ENCODE measurements at places on chromosomes 12 and 14.

- no peak for DNase-seq
Measured at GRCh38 chr14:37262649-37263048, 64.9 kb downstream of the MIPOL1 start.

DNA sequence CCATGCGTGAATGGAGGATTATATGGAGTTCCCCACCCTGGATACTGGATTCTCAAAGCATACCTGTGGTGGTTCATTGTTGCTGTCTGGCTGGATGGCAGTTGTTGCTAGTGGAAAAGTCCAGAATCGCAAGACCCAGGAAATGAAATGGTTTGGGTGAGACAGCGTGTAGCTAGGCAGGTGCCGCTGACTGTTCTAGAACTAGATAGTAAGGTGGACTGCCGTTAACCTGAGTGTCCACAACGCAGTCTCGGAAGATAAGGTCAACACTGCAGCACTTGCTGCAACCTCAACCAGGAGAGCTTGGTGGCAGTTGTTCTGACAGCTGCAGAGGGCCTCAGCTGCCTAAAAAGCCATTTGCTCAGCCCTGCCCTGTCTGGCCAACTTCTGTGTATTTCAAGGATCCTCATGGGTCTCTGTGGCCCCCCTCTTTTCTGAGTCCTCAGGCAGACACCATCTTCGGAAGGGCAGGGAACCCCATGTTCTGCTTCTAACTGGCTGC, 15.5 kb upstream of the IRF2BPL start:
- DNase-seq, result no peak

DNA sequence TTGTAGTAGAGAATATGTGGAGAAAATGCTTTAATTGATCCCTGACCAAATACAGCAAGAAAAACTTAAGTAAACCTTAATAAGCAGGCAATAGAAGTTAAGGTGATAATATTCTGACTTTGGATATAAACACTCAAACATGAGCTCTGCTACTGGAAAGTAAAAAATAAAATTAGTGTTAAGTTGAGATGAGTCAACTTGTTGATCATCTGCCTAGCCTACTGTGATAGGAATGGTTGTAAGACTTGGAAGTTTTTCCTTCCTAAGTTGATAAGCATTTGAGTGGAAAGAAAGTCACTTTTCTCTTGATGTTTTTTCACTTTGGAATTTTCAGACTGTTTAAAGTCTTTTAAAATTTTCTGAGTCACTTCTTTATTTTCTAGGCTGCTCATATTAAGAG, 26.0 kb downstream of the ADIPOR2 start:
- DNase-seq, result no peak

DNA sequence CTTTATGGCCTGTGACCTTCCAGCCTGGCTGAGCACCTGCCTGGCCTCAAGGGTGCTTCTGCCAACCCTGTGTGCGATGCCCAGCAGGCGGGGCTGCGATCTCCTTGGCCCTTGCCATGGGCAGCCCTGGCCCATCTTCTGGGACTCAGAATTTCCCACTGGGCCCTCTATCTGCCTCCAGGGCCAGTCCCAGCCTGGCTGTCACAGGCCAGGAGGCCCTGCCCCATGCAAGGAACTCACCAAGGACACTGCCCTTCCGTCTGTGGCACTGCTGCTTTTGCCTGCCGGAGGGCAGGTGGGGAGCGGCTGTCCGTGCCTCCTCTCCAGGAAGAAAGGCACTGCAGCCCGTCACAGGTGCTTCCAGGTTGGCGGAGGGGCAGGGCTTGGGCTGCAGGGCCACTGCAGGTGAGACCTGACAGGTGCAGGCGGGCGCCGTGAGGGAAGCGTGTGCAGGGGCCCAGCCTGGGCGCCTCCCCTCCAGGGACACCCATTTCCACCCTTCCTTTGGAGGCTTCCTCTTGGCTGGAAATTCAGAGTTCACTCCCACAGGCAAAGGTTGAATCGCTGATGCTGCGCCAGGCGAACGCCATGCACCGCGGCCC, 177.8 kb downstream of the KIF26A start:
- DNase-seq, result no peak

- no peak for DNase-seq
Measured at GRCh38 chr12:102022286-102022685, 39.5 kb downstream of the WASHC3 start.

DNA sequence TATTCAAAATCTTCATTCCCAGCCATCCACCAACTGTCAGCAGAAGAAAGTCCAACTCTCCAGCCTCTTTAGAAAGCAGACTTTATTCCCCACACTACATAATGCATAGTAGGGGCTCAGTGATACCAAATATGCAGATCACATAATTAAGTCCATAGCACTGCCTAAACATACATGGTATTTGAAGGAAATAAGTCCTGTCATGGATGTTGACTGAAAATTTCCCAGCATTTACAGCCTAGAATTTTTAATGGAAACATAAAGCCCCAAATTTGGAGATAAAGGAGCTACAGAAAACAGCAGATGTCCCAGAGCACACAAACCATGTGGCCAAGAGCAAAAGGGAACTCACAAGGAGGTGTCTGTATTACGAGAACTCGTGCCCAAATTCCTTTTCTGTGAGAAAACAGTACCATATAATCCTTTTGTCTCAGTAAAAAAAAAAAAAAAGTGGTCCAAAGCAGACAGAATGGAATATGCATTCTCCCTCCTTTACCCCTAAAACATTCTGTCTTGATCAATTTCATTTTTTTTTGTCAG, 920.5 kb downstream of the NRXN3 start:
- no peak for DNase-seq

- peak; percentile 91 for DNase-seq
Measured at GRCh38 chr12:75953312-75953906, 78.2 kb downstream of the PHLDA1 start.

- DNase-seq, result peak; percentile 28
Measured at GRCh38 chr14:35121026-35121886, 534 bp downstream of the PPP2R3C start.

- DNase-seq, result peak; percentile 85
Measured at GRCh38 chr12:124774462-124775167, 89.0 kb downstream of the SCARB1 start.

DNA sequence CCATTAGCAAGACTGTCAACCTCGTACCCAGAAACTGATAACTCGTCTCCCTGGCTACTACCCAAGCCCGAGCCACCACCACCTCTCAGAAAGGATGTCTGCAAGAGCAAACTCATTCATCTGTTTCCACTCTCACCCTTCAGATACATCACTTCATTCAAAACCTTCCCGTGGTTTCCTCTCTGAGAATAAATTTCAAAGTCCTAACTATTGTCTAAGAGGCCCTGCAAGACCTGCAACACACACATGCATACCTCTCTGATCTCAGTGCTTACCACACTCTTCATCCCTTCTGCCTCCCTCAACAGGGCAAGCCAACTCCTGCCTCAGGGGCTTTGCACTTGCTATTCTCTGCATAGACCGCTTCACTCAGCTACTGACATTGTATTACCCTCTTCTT, 40.6 kb downstream of the PPP1R13B start:
- no peak for DNase-seq

DNA sequence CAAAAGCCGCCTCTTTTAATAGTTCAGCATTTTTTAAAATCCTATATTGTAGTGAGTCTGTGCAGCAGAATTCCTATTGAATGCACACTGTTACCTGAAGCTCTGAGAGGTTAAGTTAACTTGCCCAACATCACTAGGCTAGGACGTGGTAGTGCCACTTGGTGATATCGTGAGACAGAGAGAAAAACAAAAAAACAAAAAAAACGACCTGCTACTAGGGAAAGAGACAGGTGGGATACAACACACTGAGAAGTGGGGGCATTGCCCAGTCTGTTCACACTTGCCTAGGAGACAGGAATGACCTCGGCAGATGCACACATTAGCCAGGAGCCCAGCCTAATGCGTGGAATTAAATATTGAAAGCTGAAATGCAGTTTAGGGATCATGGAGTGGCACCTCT, 129.7 kb upstream of the CCND2 start:
- peak; percentile 10 for DNase-seq

DNA sequence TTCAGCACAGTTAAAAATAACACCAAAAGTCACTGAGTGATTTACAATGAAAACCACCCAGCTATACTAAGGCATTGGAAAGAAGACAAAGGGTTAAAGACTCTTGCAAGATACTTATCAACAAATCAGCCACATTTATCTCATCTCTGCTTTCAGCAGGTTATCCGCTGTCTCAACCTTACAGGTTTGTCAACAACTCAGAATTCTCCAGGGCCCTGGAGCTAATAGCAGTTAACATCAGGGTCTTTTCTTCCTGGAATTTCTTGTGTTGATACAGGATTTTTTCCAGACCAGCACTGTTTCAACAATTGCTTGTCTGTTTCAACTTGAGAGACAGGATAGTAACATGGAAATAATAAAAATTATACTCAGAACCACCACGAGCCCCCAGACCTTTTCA, 3.5 kb downstream of the PKP2 start:
- no peak for DNase-seq

DNA sequence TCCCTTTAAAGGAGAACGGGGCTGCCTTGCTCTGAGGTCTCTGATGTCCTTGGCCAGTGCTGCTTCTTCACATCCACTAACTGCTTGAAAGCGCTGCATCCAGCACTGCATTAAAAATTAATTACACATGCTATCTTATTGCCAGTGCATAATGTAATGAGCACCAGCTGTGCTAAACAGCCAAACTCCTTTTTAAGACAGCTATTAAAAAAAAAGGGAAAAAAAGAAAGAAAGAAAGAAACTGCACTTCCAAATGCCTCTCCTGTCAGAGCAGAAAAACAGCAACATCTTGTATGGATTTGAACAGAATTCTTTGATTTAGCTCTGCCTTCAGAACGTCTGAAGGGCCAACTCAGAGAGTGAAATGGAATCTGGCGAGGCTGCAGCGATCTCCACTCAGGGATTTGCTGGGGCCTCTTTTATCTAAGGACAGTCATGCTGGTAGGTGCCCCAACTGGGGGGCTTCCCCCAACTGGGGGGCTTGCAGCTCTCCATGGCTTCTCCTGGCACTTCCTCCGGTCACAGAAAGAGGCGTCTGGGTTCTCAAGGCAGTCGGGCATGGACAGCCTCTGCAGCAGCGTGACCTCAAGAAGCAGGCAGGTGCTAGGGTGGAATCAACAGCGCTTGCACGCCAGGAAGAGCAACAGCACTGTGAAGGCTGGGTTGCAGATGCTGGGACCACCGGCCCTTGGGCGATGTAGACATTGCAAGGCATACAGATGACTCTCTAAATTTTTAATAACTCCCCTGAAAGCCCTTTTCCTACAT, 46.4 kb downstream of the BCL11B start:
- DNase-seq, result no peak

GRCh38 chr12:3574986-3575385, 84.0 kb downstream of the PRMT8 start:
- DNase-seq, result no peak

- no peak for DNase-seq
Measured at GRCh38 chr12:114852976-114853529, 169.1 kb upstream of the TBX3 start.

DNA sequence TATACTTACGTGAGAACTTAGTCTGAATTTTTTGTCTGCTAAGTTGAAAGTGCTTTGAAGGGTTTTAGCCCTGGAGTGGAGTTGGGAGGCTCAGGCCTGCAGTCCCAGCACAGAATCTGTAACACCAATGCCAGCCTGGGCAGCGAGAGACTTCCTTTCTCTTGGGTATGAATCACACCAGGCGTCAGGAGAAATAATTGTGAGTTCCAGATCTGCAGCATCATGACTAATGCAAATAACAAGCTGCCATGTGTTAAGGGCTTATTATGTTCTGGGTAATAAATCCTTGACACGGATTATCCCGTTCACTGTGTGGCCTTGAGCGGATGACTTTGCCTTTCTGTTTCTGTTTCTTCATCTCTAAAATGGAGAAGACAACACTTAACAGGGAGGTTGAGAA, 70.6 kb downstream of the B4GALNT3 start:
- DNase-seq, result no peak

GRCh38 chr14:30813216-30813615, 61.1 kb upstream of the COCH start:
- no peak for DNase-seq

GRCh38 chr14:28247491-28247890, 519.1 kb upstream of the FOXG1 start:
- DNase-seq, result no peak

DNA sequence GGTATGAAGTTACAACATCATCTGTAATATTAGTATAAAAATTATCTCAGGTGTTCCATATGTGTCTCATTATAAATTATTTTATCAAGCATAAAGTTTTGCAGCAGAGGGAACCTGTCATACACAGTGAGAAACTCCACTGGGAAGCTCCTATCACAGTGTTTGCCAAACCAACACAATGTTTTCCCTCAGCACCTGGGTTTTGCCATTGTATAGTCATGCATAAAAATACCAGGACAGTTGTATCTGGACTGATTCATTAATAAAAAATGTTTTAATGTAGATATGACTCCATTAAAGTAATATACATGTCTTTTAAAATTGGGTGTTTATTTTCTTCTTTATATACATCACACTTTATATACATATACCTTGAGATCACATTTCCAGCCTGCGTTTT, 56.6 kb downstream of the METTL25 start:
- peak; percentile 84 for DNase-seq

- DNase-seq, result no peak
Measured at GRCh38 chr14:93911975-93912615, 15.0 kb upstream of the FAM181A start.

- peak; percentile 7 for DNase-seq
Measured at GRCh38 chr12:27779416-27779919, 565 bp upstream of the KLHL42 start.

GRCh38 chr14:87030197-87030596, 962.8 kb downstream of the GALC start:
- no peak for DNase-seq

DNA sequence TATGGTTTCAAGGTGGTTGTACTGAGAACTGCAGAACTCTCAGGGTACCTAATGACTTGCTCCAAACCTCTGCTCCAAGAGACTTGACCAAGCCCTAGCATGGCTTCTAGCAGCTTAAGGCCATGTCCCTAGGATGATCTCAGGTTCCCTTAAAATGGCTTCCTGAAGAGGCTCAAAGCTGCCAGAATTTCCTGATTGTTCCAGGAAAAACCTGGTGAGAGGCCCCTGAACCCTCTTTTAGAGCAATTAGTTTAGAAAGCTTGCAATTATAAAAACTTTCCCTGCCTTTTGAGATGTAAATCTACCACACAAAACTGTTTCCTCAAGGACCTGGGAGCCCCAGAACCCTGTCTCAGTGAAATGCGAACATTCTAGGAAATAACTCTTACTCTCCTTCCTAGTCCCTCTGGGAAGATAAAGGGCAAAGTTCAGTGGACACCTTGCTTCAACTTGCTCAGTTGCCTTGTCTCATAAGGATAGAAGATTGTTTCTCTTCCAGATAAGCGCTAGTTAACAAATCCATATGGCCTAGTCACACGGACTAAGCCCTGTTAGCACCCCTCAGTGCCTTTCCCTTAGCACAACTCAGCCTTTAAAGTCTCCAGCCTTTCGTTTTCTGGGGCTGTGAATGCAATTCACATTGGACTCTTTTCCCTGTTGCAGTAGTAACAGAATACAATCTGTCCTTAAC, 2.5 kb downstream of the CMAS start:
- DNase-seq, result no peak

GRCh38 chr14:104676130-104676693, 13.2 kb upstream of the INF2 start:
- no peak for DNase-seq

Measured in ACHN (cell line).